ENCODE measurements at places on chromosomes 5 and 9. TPM values are rescaled to one million over a fixed set of nuclear protein-coding genes. Genes with fewer than 3 reads are reported as not detected.

DNA sequence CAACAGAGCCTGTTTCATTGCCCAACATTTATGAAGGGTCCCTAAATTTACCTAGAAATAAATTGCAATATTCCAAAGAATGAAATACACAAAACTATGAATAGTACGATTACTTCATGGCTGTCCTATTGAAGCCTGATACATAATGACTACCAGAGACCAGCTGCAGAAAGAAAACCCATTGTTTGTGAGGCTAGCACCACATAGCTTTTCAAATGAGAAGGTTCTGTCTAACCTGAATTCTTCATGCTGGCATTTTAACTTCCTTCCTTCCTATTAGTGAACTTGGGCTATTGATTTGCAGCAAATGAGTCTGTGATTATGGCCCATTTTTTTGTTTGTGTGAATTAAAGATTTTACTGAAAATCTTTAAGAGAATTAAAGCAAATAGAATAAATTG is 47.3 kb downstream of the MEGF10 start:
- no peak for DNase-seq

- no peak for DNase-seq
Observed at GRCh38 chr5:77707791-77708190, 68.3 kb downstream of the TBCA start.

GRCh38 chr5:145936401-145937131 is at the start of gene SH3RF2:
Gene SH3RF2, plus strand, starts transcription at chr5:145936578. Its CDS starts 1,351 bp downstream, at chr5:145937929.
- peak; percentile 94 for DNase-seq

GRCh38 chr5:126848253-126848652 is 71.3 kb downstream of the LMNB1 start:
- no peak for DNase-seq

DNA sequence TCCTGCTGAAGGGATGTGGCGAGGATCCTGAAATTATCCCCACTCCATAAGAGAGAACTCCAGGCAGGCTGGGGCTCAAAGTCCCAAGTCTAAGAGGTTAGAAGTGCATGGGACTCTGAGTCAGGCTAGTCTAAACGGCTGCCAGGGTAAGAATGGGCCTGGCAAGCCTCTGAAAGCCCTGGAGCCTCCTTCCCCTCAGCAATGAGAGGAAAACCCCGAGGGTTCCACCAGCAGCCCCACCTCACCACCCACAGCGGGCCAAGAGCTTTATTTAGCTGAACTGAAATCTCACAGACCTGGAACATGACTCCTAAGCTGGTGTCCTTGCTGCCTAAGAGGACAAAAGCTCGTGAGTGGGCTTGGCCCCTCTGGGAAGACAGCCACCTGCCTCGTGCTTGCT is 135.5 kb downstream of the SEC61B start:
- no peak for DNase-seq

DNA sequence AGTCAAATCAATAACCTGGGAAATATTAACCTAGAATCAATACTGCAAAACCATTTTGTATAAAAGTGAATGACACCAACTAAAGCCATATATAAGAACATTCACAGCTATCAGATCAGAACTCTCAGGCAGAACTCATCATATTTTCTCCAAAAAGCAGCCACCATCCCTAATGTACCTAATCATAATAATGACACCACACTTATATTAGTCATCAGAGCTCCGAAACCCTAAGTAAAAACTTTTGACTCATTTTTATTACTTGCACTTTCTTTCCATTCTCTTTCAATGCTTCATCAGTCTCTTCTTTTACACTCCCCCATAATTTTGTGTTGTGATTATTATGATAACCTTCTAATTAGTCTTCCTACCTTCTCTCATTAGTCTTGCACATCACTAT is 45.3 kb downstream of the INSL6 start:
- no peak for DNase-seq

- no peak for DNase-seq
Observed at GRCh38 chr5:515273-515836, 8.9 kb downstream of the SLC9A3 start.

The ENHO gene
- total RNA-seq = 0.89 TPM

The SPATA31C1 gene
- not detected for total RNA-seq

DNA sequence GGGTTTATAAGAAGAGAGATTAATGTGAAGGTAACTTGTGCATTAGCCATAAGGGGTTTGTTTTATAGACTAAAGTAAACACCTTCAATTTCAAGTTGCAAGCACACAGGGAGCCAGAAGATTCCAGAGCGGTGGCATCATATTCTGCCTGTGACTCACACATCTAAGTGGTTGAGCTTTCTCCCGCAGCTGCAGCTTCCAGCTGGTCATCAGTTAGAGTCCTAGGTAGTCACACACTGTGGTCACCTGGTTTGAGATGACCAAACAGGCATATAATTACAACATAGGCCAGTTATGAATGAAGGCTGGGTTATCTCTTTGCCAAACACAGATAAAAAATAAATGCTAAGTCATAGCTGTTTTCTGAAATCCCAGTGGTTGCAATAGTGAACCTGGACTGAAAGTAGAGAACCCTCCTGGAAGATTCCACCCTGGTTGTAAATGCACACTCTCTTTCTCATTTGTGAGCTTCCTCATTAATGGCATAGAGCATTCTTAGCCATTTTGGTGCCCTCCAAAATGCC is 171.3 kb downstream of the GDNF start:
- DNase-seq = peak; percentile 69

GRCh38 chr9:137189297-137190295 is 1.1 kb downstream of the SSNA1 start:
- DNase-seq = peak; percentile 11

DNA sequence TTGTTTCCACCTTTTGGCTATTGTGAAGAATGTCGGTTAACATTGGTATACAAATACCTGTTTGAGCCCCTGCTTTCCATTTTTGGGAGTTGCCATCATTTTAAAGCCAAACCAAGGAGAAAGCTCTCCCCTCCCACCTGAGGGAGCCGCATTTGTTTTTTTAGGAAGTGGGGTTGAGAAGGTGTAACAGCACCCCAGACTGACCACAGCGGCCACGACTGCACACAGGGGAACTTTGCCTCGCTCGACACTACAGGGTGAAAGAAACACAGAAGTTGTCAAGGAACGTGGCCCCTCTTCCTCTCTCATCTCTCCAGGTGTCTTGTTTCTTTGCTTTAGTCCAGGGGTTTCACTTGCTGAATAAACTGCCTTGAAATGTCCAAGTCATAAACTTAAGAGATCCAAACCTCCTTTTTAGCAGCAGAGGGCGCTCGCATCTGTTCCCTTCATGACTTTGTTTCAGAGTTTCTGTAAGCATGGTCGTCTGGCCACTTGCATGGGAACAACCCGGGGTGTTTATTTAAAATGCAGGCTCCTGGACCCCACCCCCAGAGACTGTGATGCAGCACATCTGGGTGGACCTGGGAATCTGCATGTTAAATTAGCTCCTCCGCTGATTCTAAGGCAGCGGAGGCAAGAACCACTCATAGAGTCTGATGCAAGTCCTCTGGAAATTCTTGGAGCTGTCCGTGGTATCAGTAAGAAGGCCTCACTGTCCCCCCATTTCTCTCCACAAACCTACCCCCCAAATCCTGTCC is 2.1 kb upstream of the TTLL11 start:
- peak; percentile 73 for DNase-seq

The FYB1 gene
- total RNA-seq = 10.8 TPM

GRCh38 chr5:137320056-137321045 is 178.8 kb downstream of the SPOCK1 start:
- DNase-seq = no peak

The COX7C gene
- 917 TPM for total RNA-seq

The SLC36A3 gene
- not detected for total RNA-seq

DNA sequence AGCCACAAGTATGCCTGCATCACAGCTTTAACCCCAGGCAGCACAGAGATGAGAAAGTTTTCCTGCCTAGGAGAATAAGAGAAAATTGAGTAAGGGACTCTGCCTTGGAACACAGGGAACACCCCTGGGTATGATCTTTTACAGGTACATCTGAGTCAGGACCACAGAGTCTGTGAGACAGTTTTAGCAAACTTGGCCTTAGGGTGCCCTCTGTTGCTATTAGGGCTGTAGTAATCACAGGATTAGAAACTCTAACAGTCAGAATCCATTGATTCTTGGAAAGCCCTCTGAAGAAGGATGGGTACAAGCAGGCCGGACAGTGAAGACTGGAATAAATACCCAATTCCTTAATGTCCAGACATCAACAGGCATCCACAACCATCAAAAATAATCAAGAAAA is 989.5 kb upstream of the CDH9 start:
- DNase-seq = no peak

DNA sequence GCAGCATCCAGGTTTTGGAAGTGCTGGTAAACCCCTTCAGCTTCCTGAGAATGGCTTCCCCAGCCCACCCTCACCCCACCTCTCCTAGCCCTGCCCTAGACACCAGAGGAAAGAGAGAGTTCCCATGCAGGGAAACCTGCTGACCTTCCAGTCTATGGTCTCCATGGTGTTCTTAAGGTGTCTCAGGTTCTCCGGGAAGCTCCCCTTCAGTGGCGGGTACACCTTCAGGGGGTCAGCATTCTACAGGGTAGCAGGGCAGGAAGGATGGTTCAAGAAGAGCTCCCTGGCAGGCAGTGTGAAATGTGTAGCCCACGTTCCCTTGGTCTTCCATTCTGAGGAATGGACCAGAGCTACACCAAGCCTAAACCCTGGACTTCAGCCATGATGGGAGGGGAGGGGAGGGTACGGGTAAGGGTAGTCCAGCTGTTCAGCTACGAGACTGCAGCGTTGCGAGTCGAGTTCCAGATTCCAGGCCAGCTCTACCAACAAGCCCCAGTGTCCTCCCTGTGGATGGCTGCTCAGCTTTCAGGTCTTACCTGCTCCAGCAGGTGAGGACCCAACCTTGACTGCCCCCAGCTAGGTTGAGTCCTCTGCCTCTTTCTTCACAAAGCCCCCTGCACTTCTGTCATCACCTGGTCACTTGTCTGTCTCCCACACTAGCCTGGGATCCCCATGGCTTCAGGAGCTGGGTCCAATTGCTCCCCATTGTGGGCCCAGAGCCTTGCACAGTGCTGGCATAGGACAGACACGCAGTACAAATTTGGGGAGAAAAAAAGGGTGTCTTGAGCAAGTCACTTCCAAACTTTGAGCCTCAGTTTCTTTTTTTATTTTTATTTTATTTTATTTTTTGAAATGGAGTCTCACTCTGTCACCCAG is 7.5 kb downstream of the CD74 start:
- DNase-seq = no peak

The PCDHGB3 gene
- 1.5 TPM for total RNA-seq

- no peak for DNase-seq
Observed at GRCh38 chr5:139744471-139745131, 51.0 kb upstream of the PSD2 start.

- DNase-seq = no peak
Observed at GRCh38 chr9:118563677-118564076, 805.6 kb downstream of the BRINP1 start.

The PRRT1B gene
- total RNA-seq = 4.1 TPM

The HRH2 gene
- 0.34 TPM for total RNA-seq

All from left colon (tissue), 2 donors.